ENCODE measurements at places on chromosomes 3 and 15. TPM values are rescaled to one million over a fixed set of nuclear protein-coding genes. Genes with fewer than 3 reads are reported as not detected.

The ESYT3 gene
- 0.26 TPM for polyA plus RNA-seq

DNA sequence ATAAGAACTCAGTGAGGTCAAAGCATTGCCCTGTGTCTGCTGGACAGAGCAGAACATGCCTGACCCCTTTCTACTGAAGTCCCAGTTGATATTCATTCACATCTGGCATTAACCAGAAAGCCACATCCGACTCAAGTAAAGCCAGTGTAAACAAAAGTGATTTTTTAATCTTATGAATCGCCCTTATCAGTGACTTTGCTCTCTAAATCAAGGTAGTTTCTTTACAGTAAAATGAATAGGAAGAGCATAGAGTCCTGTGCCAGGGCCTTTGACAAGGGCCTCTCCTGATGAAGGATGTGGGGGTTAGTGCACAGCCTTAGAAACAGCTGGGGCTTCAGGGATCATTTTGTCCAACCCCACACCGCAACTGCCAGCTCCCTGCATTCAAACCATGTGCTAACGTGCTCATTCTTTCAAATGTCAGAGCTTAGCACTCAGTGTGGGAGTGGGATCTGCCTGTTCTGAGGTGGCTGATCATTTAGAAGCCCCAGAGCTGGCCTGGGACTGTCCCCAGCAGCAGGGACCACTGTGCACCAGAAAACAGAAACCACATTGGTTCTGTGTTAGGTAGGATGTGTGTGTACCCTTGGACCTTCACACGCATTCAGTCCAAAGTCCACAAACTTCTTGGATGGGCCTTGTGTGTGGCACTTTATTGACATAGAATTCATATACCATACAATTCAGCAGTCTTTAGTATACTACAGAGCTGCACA is 55.3 kb downstream of the CCR4 start:
- no peak for DNase-seq

GRCh38 chr3:71039332-71039731 is 544.2 kb downstream of the FOXP1 start:
- DNase-seq = no peak

- DNase-seq = no peak
Measured at GRCh38 chr3:33749546-33750210, 31.6 kb upstream of the CLASP2 start.

DNA sequence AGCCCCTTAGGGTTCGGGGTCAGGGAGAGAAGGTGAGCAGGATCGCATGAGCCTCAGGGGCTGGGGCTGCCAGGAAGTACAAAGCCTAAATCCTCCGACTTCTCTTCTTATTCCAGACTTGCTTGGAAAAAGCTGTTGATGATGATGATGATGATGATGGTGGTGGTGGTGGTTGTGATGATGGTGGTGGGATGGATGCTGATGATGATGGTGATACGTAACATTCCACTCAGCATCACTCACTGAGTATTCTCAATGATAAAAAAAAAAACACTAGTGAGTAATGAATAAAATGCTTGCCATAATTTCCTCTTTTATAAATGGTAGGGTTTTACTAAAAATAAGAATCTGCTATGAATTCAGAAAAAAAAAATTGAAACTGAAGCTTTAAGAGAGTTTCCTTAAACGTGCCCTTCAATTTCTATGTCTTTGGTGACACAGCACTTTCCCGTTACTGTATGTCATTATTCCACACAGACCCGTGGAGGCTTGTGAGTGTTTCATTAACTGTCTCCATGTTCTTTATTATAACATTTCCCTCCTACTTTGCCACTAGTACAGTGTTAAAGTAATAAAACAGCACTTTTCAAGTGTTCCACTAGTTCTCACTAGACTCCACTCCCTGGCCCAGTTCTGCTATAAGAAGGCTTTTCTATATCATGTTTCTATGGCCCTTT is 5.4 kb upstream of the ACAN start:
- DNase-seq = no peak

DNA sequence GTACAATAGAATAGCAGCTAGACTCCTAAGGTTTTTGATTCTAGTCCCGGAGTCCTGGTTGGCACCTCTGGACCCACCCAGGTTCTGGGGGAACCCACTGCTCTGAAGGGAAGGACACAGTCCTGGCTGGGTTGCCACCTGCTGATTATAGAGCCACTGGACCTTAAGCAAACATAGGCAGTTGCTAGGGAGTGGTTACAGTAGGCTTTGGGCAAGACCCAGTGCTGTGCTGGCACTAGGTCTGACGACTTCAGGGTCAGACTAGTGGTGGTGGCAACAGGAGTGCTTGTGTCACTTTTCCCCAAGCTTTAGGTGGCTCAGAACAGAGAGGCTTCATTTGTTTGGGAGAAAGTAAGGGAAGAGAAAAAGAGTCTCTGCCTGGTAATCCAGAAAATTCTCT is 109.8 kb upstream of the C3orf80 start:
- DNase-seq = no peak

Measured in heart right ventricle (tissue), 16 donors.